ENCODE measurements at places on chromosomes 12 and 14. TPM values are rescaled to one million over a fixed set of nuclear protein-coding genes. Genes with fewer than 3 reads are reported as not detected.

- no peak for DNase-seq
Observed at GRCh38 chr12:125114365-125115141, 49.3 kb downstream of the AACS start.

DNA sequence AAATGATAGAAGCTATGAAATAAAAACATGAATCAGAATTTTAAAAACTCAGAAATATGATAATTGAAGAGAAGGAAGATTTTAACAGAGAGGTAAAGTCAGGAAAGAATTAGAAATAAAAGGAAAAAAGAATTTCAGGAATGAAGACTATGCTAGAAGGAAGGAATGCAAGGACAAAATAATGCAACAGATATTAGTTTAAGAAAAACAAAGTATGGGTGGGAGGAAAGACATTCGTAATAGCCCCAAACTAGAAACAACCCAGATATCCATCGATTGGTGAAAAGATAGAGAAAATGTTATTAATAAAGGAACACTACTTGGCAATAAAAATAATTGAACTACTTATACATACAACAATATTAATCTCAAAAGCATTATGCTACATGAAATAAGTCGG lies 129.6 kb downstream of the AKAP6 start:
- no peak for DNase-seq

MYO1A gene
- total RNA-seq, result 0.31 TPM

PLXNC1 gene
- total RNA-seq, result 1.3 TPM

MYF5 gene
- total RNA-seq, result not detected

DNA sequence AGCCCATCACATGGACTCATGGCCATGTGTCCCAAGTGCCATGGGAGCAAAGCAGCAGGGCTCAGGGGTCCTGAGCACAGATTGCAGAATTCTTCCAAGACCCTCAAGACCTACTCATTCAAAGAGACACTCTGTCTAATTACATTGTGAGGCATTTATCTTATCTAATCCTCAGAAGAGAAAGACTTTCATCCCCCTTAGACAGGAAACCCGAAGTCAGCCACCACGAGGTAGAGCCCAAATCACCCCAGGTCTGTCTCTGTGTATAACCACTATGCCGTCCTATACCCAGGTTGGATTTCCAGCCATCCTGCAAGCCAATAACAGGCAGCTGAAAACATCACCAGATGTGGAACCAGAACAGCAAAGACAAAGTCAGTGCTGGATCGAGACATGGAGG lies 8.9 kb upstream of the BCL11B start:
- no peak for DNase-seq

Data from Calu3 (cell line).